GM12892 (cell line): ENCODE measurements at places on chromosomes 5 and 9.

DNA sequence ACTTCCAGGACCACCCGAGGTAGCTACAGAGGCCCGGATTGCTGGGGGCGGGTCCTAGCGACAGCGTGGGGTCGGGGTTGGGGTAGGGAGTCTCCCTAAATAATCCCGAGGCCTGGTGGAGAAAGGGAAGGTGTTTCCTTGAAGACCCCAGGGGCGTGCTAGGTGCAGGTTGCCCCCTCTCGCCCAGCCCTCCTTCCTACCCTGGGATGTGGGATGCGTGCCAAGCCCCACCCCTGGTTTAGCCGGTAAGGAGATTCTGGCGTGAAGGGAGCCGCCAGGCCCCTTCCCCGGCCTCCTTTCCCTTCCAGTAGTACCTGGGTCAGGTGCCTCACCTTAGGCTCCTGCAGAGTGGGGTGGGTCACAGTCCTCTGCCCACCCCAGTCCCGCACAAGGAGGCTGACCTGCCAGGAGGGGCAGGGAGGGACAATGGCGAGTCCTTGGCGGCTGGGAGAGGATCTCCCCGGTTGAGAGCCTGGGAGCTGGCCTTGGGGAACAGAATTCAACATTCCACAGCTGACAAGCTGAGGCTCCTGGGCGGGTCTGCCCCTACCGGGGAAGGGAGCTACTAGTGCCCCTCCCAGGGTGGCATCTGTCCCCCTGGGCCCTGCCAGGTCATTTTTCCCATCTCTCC, 674 bp downstream of the TSPAN17 start:
- no peak for DNase-seq

DNA sequence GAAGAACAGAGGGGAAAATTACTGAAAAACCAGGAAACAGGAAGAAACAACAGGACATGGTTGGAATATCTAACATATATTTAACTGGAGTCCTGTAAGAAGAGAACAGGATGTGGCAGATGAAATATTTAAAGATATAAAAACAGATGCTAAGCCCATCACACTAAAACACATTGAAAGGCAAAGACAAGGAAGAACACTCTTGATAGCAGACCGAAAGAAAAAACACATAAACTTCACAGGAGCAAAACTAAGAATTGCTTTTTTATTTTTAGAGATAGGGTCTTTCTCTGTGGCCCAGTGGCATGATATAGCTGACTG, 324.4 kb upstream of the ARRDC3 start:
- no peak for DNase-seq

DNA sequence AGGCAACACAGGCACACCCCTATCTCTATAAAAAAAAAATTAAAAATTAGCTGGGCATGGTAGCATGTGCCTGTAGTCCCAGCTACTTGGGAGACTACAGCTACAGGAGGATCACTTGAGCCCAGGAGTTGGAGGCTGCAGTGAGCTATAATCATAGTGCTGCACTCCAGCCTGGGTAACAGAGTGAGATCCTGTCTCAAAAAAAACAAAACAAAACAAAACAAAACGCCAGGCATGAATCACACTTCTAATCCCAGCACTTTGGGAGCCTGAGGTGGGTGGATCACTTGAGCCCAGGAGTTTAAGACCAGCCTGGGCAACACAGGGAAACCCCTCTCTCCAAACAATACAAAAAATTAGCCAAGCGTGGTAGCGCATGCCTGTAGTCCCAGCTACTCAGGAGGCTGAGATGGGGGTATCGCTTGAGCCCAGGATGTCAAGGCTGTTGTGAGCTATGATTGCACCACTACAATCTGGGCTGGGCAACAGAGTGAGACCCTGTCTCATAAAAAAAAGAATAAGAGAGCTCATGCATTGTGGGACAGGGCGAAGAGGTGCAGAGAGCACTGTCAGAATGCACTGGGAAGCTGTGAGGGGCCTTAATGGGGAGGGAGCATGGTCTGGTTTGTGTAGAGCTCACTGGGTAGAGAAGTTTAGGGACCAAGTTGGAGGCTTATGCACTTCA, 8.4 kb upstream of the SAP30L start:
- no peak for DNase-seq

- no peak for DNase-seq
These were observed 62.9 kb upstream of the ORM1 start for GRCh38 chr9:114259798-114260523.

- no peak for DNase-seq
These were observed 31.6 kb downstream of the NUP188 start for GRCh38 chr9:128979111-128979510.

DNA sequence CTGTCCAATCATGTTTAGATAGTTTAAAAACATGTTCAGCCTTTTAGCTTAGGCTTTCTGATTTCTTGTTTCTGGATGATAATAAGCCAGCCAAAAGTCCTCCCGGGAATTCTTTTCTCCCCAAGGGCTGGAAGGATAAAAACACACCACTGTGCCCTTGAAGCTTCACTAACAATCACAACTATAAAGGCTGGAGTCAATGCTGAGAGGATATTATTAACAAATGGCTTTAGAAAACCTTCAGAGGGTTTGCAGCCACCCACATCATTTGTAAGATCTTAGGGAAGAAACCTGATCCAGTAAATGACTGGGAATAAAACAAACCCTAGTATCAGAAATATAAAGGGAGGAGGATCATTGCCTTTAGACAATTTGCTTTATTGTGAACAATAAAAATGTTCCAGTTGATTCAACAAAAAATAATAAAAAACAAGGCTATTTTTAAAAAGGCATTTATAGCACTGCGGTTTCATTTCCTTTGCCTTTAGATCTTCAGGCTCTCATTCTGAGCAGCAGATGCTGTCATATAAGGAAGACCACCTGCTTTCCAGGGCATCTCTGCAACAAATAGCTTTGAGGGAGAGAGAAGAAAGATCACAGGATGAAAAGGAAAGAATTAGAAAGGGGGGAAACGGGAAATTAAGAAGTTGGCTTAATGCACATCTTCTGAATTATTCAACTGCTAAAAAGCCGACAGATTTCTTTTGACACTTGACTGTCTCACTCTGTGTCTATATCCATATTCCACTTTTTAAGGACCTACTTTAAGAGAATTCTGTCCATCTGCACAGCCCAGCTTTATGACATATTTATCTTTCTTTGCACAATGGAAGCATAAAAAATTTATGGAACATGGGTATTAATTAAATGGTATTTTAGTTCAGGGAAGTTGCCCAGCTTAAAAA, 277.2 kb upstream of the SLC24A2 start:
- no peak for DNase-seq

GRCh38 chr5:178428341-178429155, 161.6 kb downstream of the COL23A1 start:
- no peak for DNase-seq

DNA sequence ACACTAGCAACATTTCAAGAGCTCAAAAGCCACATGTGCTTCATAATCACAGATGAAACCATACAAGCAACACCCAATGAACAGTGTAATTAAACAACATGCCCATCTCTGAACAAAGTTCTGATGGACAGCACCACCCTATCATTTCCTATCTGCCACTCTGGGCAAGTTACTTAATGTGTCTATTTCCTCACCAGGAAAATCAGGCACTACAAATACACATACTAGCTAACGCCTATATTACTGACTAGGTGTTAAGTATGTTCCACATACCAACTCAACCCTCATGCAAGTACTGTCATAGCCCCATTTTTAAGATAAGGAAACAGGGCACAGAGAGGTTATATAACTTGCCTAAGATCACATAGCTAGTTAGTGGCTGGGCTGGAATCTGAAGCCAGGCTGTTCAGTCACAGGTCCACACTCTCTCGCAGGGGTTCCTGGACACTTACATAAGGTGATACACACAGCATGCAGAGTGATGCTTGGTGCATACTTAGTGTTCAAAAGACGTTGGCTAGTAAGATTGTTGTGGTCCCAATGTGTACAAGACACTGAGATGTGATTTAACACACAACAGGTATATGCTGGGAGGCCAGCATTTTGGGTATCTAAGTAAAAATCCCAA, 24.2 kb downstream of the CORO2A start:
- DNase-seq, result no peak
